IMR-90 (cell line): ENCODE measurements at places on chromosomes 7 and 10. TPM values are rescaled to one million over a fixed set of nuclear protein-coding genes. Genes with fewer than 3 reads are reported as not detected.

DNA sequence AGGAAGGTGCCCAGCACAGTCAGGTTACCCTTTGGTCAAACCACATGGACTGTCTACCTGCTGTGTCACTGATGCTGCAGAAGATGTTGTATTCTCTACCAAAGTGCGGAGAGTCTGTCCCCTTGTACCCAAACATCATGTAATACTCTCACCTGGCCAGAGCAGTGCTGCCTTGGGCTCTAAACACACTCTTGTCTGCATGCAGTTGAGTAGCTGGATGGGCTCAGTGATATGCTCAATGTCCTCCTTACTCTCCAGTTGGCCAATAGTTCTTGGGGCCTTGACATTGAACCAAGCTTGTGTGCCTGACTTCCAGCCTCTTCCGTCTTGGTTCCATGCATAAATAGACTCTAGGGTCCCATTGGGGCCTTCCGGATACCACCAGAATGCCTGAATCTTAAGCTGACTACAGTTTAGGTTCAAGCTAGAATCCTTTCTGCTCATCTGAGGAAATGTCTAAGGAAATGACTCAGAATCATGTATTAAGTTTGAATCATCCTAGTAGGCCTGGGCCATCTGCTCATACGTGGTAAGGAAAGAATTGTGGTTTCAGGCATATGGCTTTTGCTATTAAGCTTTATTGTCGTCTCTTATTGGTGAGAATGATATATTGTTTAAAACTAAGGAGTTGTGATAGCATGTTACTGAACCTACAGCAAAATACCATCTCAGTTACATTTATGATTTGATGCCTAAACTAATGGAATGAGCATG, 118.0 kb downstream of the OTUD1 start:
- DNase-seq: peak; percentile 5

GRCh38 chr7:77826300-77826699, 27.7 kb downstream of the PHTF2 start:
- no peak for DNase-seq

- DNase-seq: peak; percentile 13
These were observed 679 bp downstream of the LRRC20 start for GRCh38 chr10:70381471-70382421.

DNA sequence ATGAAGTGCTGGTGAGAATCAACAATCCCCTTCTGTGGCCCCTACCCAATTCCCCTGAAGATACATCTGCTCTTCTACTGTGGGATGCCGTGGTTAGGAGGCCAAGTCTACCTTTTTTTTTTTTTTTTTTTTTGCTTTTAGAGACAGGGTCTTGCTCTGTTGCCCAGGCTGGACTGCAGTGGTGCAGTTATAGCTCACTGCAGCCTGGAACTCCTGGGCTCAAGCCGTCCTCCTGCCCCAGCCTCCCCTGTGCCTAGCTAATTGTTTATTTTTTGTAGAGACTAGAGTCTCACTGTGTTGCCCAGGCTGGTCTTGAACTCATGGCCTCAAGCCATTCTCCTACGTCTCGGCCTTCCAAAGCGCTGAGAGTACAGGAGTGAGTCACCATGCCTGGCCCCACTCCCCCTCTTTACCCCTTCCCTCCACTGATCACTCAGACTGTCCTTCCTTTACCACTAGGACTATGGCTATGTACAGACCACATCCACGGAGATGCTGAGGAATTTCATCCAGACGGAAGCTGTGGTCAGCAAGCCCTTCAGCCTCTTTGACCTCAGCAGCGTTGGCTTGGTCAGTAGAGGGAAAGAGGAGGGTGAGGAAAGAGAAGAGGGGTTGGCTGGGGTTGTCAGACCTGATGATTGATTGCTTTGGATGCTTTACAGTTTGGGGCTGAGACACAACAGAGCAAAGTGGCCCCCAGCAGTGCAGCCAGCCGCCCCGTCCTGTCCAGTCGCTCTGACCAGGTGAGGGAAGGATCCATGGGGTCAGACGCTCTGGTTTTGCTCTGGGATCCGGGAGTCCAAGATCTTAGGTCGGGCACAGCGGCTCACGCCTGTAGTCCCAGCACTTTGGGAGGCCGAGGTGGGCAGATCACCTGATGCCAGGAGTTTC, 1.8 kb downstream of the AP4M1 start:
- peak; percentile 97 for DNase-seq

DNA sequence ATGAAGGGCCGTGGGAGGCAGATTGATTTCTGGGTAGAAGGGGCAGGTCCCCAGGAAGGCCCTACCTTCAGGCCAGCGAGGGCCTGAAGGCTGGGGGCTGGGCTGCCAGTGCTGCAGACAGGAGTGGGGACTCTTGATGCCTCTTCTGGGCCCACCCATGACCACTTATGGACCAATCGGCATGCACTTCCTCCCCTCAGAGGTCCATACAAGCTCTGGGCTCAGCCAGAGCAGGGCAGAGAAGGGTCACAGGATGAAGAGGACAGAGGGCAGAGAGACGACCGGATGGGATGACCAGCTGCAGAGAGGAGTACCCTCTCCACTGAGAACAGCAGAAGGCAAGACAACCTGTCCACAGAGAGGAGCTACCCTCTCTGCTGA, 120.1 kb downstream of the DYNC2I1 start:
- DNase-seq: no peak

DNA sequence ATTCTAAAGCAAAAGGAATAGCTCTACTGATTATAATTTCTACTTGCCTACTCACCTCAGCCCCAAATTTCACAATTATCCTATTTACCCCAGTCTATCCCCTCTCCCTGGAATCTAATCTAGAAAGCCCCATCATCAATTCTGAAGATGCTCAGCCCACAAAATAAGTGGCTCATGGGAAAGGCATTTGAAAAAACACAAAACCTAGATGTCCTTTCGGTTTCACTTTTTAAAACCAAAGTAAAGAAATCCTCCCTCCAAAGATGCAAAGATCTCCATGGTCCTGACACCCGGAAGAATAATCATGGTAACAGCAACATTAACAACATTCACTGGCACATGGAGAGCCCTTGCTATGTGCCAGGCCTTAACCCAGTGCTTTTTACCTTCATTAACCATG, 224.8 kb downstream of the FGFR2 start:
- DNase-seq: no peak

DNA sequence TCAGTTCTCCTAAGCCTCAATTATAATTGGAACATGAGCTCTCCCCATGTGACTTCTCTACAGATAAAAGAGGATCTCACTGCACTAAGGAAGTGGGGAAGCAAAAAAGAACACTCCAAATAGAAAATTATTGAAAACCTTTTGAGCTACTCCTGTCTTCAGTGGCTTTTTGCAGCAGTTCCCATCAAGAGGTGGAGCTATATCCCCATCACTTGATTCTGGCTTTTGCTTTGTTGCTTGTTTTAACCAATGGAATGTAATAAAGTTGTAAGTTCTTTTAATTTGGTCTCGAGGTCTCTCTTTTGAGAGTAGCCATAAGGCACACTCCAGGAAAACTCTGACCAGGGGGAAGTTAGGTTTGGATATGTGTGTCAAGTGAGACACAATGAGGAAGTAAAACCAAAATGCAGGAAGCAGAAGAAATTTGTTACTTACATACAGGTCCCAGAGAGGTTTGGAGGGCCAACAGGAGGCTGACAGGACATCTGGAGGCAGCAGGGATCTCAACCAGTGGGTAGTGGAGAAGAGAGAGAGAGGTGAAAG, 569.4 kb downstream of the HTR7 start:
- peak; percentile 61 for DNase-seq

DNA sequence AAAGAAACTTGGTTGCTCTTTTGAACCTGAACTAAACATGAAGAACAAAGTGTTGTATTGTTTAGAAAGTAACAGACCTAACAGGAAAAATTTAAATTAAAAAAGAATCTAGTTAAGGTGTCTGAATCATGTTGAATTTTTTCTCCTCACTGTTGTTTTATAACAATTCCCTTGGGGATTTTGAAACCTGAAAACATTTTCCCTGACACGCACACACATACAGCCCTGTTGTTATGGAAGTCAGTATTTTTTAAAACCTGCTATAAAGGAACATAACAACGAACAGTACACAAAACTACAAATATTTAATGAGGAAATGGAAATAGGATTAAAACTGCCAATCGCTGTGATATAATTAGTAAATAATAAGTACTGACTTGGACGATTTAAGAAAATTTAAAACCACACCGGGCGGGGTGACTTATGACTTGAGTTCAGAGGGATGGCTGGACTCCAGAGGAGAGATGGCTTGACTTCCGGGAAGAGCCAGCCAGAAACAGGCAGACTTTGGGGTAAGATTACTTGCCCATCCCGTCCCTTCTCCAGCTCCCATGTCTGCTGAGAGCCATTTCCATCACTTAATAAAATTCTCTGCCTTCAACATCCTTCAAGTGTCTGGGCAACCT, 16.2 kb upstream of the SPOCK2 start:
- DNase-seq: no peak

DNA sequence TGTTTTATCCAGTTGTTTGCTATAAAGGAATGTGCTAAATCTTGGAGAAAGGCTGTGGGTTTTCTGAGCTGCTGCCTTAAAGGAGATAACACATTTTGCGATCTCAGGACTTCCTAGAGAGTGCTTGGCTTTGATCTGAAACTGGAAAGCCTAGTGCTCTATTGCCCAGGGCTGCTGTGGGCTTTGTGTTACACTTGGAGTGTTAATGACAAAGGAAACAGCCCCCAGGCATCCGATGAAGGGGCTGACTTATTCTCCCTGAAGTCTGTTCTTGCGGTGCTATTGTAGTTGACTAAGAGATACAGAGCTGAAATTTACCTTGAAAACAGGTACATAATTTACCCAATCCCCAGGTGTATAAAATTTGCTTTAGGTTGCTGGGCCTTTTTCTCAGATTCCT, 74.5 kb downstream of the SND1 start:
- DNase-seq: no peak

DNA sequence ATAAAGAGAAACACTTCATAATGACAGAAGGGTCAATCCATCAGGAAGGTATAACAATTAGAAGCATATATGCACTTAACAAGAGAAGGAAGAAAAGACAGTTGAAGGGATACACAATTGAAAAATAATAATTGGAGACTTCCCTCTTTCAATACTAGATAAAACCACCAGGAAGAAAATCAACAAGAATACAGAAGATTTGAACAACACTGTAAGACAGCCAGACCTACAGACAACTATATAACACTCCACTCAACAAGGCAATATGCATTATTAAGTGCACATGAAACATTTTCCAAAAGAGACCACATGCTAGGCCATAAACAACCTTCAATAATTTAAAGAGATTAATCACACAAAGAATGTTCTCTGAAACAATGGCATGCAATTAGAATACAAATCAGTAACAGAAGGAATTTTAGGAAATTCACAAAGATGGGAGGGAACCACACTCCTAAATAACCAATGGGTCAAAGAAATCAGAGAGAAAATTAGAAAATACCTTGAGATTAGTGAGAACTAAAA, 35.1 kb downstream of the ZNF438 start:
- DNase-seq: no peak

GRCh38 chr7:87961754-87962153, 27.7 kb downstream of the ADAM22 start:
- DNase-seq: no peak

- no peak for DNase-seq
These were observed 720.2 kb downstream of the AUTS2 start for GRCh38 chr7:70318511-70318910.

DNA sequence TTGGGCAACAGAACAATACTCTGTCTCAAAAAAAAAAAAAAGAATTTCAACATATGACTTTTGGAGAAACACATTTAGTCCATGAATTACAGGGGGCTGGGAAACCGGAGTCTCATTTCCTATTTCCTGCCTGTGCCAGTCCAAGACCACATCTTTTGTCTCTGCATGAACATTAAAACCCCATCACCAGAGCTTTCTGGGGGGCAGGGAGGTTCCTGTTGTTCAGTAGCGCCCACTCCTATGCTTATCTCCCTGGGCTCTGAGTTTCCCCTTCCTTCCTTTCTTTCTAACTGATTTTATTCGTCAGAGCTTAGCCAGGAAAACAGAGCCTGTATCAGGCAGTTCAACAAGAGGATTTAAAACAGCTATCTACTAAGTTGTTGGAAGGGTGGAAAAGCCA, 119.3 kb downstream of the CALN1 start:
- no peak for DNase-seq

DNA sequence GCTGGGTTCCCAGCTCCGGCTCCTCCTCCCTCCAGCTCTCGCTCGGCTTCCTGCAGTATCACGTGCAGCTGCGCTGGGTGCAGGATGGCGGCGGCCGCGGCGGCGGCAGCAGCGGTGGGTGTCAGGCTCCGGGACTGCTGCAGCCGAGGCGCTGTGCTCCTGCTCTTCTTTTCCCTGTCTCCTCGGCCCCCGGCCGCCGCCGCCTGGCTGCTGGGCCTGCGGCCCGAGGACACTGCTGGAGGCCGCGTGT, at the start of gene CNNM1:
Gene CNNM1, plus strand, starts transcription at position 53 of the 250 bp plus-strand sequence. Its CDS starts 32 bp downstream, at position 85.
- no peak for DNase-seq

DNA sequence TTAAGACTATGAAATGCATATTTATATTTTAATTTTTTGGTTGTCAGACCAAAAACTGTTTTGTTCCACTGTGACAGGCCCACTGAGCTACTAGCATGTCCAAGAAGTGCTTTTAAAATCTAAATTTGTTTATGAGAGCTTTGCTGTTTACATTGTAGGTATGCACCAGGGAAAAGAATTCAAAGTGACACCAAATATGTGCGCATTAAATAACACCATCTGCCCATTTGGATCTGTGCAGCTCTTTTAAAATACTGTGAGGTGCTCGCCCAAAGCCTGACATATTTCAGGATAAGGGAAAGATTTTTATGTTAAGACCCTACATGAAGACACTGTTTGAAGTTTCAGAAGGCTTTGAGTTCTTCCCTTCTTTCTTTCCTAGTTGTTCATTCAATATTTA, 162.9 kb downstream of the ST7 start:
- DNase-seq: no peak

GRCh38 chr7:33905389-33906032, at the start of gene BMPER:
TSS of gene BMPER (plus strand) at chr7:33905539. CDS start at chr7:33905614, 75 bp downstream.
- DNase-seq: peak; percentile 19

GRCh38 chr10:100697631-100698030, 47.8 kb upstream of the PAX2 start:
- DNase-seq: no peak

DNA sequence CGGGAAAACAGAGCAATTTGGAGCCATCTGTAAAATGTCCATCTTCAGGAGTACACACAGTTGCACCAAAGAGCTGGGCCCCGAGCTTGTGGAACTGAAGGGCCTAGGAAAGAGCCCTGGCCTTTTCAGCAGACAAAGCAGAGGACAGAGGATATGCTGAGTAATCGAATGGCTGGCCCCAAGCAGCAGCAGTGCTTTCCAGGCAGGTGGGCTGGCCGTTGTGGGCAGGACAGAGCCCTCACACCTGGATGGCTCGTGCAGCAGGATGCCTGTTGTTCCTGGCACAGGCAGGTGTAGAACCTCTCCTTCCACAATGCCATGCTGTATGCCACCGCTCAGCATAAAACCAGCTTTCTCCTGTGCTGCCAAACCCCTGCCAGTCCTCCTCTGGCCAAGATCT, 32.5 kb upstream of the TNS3 start:
- DNase-seq: no peak

GRCh38 chr10:8104005-8104404, 49.5 kb downstream of the GATA3 start:
- no peak for DNase-seq

The EN2 gene
- total RNA-seq: not detected in 2 replicates

The RGR gene
- total RNA-seq: not detected in 2 replicates

The PSMG3 gene
- 30.6 and 37.3 TPM in 2 replicates for total RNA-seq

The ARF5 gene
- total RNA-seq: 113 and 128 TPM in 2 replicates

The ERVW-1 gene
- not detected in 2 replicates for total RNA-seq

The TAS2R41 gene
- total RNA-seq: not detected in 2 replicates

The ITPRID1 gene
- not detected in 2 replicates for total RNA-seq

The RSU1 gene
- total RNA-seq: 104 and 134 TPM in 2 replicates

The OPALIN gene
- not detected in 2 replicates for total RNA-seq

The NOS3 gene
- 0.28 and 0.72 TPM in 2 replicates for total RNA-seq

The GPR85 gene
- total RNA-seq: 5.0 and 5.4 TPM in 2 replicates

The SP8 gene
- total RNA-seq: not detected in 2 replicates
